Stimulated activated CD4-positive, alpha-beta T cell treated with anti-CD3 and anti-CD28 coated beads, Interleukin-4, amount 100 ng/mL, for 48 hours (primary cell): ENCODE measurements at places on chromosomes 1 and 21.
A peak's percentile ranks its signal among the peaks of the same experiment; 100 is the strongest.

- DNase-seq = no peak
Measured at GRCh38 chr1:109760581-109761226, 3.0 kb downstream of the EPS8L3 start.

GRCh38 chr1:224804220-224804619 lies 125.3 kb upstream of the DNAH14 start:
- no peak for DNase-seq

DNA sequence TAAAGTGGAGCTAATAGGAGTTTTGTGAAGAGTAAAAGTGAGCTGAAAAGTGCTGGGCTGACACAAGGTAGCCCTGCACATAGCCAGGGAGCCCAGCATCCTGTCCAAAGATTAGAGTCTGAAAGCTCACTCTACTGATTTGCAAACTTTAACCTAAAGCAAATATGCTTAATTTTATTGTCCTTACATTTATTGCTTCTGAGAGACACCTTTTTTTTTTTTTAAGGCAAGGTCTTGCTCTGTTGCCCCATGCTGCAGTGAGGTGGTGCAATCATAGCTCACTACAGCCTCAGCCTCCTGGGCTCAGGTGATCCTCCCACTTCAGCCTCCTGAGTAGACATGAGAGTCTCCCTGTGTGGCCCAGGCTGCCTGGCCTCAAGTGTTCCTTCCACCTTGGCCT lies 16.5 kb downstream of the MGST3 start:
- DNase-seq = no peak

DNA sequence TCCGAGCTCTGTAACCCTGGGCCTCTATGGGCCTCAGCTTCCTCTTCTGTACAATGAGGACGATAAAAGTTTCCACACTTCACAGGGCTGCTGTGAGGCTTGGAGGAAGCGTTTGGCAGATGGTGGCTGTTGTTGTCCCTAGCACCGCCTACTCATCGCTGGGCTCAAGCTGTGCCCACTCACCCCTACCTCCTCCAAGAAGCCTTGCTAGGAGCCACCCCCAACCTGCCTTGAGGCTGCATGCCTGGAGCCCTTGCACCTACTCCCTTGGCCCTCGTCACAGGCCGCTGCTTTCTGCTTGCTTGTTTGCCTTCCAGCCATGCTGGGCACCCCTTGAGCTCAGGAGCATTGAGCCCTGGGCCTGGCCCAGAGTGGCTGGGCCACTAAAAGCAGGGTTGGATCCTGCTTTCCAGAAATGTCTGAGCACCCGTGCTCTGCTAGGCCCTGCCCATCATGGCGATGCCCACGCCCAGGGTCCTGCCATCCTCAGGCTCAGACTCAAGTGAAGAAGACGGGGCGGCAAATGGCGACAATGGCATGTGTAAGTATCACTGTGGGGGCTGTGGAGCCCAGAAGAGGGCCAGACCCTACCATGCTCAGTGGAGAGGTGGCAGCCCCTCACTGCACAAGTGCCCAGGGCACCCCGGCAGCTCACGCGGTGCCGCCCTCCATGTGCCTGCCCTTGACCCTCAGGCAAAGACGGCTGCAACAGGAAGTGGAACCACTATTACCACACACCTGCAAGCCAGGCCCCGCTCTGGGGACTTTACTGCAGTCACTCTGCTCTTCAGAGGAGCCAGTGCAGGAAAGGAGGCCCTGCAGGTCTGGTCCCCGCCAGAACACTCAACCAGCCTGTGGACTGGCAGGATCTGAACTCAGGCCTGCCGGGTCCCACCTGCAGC lies 9.5 kb downstream of the SH3BGRL3 start:
- DNase-seq = no peak

- DNase-seq = no peak
Measured at GRCh38 chr1:19680644-19681043, 16.0 kb downstream of the HTR6 start.

DNA sequence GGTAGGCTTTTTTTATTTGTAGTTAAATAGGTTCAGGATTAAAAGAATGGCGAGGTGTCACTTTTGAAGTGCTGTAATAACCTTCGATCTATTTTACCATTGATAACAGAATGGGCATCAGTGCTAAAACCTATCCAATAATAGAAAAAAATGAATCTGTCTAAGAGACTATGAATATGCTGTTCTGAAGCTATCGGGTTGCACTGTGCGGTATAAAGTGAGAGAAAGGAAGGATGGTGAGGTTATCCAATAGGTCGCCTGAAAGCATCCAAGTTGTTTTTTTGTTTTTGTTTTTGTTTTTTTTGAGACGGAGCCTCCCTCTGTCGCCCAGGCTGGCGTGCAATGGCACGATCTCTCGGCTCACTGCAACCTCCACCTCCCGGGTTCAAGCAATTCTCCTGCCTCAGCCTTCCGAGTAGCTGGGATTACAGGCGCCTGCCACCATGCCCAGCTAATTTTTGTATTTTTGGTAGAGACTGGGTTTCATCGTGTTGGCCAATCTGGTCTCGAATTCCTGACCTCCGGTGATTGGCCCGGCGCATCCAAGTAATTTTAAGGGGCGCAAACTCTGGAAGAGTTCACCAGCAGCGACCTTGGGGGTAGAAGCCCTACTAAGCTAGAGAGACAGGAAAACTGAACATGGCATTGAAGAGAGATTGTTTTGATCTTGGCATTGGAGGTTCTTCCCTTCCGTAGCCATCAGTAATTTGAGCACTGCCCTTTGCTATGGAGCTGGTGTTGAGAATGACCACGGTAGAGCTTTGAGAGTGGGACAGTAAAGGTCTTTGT lies 8.7 kb upstream of the MDM4 start:
- DNase-seq = no peak

GRCh38 chr1:214002060-214002459 lies 14.3 kb downstream of the PROX1 start:
- DNase-seq = no peak

GRCh38 chr1:207336559-207337467 lies 15.3 kb downstream of the CD55 start:
- no peak for DNase-seq

DNA sequence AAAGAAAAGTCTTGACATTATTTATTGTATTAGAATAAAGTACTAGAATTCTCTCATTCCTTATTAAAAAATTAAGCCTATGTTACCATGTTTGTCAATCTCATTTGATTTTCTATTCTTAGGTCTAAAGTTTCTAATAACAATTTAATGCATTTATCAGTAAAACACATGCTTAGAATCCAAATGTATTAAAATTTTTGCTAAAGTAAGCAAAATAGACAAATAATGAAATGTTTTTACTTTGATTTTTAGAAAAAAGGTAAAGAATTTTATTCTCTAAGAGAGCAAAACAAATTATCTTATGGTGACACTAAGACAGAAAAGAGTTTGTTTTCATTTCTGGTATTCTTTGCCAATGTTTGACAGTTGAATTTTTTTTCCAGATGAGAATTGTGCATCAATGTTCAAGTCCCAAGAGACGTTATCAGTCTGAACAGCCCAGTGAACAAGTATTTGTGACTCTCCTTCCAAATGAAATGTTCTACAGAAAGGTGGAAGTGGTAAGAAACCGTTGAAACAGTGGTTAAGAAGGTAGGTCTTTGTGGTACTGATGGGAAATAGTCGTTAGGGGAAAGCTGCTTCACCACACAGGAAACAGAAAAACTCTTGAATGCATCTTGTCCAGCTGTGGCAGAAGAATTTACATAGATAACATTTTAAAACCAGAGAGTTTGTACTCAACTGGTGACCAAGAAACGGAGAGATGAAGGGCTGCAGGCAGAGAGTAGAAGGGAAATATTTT lies 402.5 kb downstream of the PTPRC start:
- no peak for DNase-seq

GRCh38 chr1:22176258-22176657 lies 33.4 kb upstream of the WNT4 start:
- peak; percentile 8 for DNase-seq

- no peak for DNase-seq
Measured at GRCh38 chr1:201775380-201775779, 53.6 kb upstream of the IPO9 start.

DNA sequence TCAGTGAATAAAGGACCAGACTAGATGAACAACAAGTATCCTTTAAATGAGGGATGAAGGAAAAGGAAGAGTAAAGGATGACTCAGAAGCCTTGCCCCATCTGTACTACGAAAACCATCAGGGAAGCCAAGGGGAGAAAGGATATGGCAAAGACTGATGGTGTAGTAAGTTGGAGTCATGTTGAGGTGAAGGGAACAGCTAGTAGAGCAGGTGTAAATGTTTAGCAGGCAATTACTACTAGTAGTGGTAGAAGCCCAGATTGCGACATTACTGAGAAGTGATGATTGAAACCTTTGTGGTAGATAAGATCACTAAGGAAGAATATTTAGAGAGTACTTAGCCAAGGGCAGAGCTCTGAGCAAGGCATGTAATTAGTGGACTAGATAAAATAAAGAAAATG lies 84.0 kb downstream of the PHTF1 start:
- no peak for DNase-seq

DNA sequence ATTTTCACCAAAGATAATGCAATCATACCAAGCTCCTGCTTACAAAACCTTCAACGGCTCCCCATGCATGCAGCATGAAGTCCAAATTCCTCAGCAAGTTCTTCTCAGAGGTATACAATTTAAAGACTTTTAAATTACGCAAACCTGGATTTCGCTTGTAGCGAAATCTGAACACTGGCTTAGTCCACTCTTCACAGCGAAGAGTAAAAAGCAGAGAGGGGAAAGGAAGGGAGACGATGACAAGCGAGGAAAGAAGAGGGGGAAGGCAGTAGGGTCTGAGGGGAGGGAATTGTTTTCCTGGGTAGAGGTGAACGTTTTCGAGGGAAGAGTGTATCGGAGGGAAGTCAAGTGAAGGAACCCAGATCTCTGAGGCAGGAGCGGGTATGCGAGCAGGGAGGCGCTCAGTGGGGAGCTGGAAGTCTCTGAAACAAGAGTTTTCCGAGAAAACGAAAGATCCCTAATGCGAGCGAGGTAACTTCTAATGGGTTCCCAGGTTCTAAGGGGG lies 790 bp downstream of the TESK2 start:
- DNase-seq = no peak

- no peak for DNase-seq
Measured at GRCh38 chr1:74652711-74653139, 20.9 kb downstream of the ERICH3 start.

DNA sequence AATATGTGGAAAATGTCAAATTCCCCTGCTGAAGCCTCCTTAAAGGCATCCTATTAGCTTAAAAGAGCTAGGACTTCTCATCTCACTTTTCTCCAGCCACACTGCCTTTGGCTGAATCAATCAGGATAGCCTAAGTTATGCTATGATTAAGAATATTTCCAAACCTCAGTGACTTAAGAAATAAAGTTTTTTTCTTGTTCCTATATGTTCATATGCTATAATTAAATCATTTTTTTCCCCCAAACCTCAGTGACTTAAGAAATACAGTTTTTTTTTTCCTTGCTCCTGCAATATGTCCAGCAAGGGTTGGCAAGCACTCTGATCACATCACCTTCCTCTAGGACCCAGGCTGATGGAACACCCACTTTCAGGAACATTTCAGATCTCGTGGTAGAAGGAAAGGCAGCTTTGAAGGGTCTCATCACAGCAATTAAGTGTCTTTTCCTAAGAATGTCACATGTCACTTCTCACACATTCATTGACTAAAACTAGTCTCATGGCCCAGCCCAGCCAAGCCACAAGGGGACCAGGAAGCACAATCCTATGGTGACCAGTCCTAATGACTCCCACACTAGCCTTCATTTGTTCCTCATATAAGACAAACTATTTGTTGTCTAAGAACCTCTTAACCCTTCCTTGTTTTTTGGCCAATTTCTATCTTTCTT lies 6.3 kb upstream of the JUN start:
- DNase-seq = no peak

DNA sequence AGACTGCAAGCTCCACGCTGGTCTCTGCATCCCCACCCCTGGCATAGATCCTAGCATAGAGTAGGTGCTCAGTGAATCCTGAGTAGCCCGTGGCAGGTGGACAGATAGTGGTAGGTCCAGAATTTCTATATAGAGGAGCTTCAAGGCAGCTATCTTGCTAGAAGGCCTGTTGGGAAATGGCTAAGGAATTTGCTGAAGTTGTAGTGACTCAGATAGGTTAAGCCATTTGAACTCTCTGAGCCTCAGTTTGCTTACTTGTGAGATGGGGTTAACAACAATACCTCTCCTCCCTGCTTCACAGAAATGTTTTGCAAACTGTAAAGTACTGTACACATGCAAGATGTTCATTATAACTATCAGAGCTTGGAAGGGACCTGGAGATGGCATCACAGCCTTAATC lies 23.4 kb upstream of the EPHB2 start:
- DNase-seq = no peak

GRCh38 chr1:64877598-64877997 lies 88.8 kb downstream of the JAK1 start:
- DNase-seq = no peak

DNA sequence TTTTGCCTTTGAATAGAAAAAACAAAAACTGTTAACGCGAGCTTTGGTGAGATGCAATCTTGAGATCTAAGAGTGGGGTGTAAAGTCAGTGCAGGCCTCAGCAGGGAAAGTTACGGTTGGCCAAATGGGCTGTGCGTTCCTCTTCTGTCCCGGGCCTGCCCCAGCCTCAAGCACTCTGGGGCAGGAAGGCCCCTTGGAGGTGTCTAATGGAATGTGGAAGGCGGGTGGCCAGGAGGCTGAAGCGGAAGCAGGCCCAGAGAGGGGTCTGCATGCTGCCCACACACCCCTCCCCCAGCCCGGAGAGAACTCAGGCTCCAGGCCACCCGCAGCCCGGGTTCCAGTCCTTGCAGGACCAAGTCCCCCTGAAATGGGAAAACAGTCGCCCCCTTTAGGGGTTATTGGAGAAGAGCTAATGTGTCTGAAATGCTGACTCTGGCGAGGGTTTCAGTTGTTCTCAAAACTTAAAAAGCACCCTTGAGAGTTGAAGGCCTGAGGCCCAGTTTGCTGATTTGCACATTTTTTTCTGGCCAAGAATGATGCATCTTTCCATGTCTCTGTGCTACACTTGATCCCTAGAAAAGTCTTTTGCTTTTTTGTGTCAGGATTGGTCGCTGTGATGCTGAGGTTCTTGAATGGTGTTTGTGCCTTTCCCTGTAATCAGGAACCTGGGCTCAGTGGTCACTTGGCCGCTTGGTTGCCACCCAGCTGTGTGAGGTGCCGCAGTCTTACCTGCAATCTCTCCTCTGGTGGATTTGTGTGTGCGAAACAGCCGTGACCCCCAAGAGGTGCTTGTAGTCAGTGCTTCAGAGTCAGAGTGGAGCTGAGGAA lies 2.0 kb downstream of the COL18A1 start:
- no peak for DNase-seq

- DNase-seq = no peak
Measured at GRCh38 chr1:108054396-108054795, 89.4 kb upstream of the VAV3 start.

- DNase-seq = no peak
Measured at GRCh38 chr21:15363921-15364320, 299.1 kb upstream of the NRIP1 start.

DNA sequence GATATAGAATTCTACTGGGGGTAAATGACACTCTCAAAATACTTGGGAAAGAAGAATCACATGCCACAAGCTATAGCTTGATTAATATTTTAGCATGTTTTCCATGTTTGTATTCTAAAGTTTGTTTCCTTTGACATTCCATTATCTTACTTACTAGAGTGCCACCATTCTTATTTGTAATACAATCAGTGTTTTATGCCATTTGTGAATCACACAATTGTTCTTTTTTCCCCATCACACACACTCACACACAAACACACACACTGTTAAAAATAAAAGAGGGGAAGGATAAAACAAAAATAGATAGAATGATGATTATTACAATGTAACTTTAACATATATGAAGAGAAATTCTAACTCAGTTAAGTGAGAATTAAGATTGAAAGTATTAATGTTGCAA lies 16.0 kb upstream of the TEKT2 start:
- no peak for DNase-seq

- no peak for DNase-seq
Measured at GRCh38 chr1:19852036-19852435, 30.2 kb upstream of the OTUD3 start.
